ENCODE measurements at places on chromosomes 11 and 22.

GRCh38 chr22:23274146-23274526, 93.8 kb downstream of the BCR start:
- DNase-seq = no peak

GRCh38 chr11:125188021-125188420, 23.5 kb downstream of the PKNOX2 start:
- peak; percentile 11 for DNase-seq

GRCh38 chr11:12259956-12260355, 117.4 kb upstream of the PARVA start:
- DNase-seq = no peak

- no peak for DNase-seq
Measured at GRCh38 chr11:70859180-70859579, 393.2 kb downstream of the SHANK2 start.

DNA sequence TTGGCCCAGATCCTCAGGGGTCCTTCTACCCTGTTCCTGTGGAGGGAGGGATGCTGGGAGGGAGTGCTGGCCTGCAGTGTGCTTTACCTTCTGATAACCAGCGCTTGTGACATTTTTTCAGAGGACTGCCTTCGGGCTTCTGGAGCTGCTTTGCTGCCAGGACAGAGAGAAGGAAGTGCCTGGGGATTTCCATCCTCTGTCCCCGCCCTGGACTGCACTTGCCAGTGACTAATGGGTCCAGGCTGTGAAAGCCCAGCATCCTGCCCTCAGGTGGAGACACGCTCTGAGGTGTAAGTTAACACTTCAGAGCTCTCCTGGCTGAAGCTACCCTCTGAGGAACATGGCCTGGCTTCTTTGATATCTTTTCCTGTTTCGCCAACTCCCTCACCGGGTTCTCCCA, 158.7 kb upstream of the SYT13 start:
- DNase-seq = no peak

Data from fibroblast of skin of right quadriceps (primary cell).